ENCODE measurements at places on chromosomes 5 and 9. TPM values are rescaled to one million over a fixed set of nuclear protein-coding genes. Genes with fewer than 3 reads are reported as not detected.

DNA sequence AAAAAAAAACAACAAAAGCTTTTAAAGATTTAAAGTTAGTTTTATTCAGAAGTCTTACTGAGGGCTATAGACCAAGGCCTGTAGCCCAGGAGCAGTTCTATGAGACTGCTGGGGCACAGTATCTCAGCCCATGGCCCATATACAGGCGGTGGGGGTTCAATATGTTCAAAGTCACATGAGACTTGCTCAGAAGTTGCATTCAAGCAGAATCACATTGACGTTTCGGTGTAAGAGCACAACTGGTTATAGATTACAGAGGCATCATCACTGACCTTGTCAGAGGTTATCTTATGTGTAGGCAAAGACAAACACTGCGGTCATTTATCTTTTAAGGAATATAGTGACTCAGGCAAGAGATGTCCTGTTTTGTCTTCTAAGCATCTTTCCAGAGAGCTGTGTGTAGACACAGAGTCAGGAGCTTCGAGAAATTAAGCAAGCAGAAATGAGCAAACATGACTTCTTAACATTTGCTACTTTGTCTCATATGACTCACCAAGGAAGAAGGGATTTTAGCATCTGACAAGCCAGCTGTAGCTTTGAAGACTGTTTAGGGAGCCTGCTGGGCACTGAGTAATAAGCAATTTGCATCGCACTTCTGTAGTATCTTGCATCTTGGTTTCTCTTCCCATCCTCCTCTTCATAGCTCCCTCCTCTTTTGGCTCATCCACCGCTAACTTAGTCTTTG, 12.9 kb upstream of the F2RL1 start:
- peak; percentile 77 for DNase-seq

GRCh38 chr9:19875291-19875920, 86.6 kb upstream of the SLC24A2 start:
- DNase-seq = no peak

DNA sequence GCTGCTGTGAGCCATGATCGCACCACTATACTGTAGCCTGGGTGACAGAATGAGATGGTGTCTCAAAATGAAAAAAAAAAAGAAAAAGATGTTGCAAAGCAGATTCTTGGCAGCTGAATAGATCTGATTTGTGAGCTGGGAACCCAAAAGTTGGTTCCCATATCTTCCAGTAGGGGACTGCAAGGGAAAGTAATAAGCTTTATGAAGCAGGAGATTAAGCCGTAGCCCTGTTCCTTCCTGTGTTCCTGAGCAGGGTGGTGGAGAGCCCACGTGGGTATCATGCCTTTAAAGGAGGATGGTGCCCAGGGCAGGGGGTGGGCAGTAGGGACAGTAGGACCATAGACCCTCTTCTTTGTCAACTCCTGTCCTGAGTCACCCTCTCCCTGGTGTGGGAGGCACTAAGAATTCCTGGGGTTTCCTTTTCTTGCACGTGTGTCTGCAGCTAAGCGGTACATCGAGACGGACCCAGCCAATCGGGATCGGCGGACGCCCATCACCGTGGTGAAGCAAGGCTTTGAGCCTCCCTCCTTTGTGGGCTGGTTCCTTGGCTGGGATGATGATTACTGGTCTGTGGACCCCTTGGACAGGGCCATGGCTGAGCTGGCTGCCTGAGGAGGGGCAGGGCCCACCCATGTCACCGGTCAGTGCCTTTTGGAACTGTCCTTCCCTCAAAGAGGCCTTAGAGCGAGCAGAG, 37.9 kb downstream of the STOM start:
- DNase-seq = peak; percentile 36

GRCh38 chr5:3837506-3837905, 241.9 kb downstream of the IRX1 start:
- DNase-seq = no peak

DNA sequence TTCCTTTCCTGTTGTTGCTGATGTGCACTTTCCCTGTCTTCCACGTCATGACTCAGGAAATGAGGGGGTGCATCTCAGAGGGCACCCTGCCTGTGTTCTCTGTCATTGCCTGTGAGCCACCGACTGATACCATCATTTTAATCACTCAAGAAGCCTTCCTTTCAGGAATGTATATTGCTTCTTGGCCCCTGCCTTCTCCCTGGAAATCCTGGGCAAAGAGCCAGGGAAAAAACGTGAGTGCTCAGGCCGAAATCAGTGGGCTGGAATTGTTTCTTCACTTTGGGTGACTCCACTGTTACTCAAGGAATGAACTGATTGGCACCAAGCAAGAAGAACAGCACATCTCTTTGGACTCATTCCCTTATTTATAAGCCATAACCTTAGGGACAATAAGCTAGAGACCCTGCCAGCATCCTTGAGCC, 126.1 kb downstream of the SNX18 start:
- DNase-seq = peak; percentile 64

DNA sequence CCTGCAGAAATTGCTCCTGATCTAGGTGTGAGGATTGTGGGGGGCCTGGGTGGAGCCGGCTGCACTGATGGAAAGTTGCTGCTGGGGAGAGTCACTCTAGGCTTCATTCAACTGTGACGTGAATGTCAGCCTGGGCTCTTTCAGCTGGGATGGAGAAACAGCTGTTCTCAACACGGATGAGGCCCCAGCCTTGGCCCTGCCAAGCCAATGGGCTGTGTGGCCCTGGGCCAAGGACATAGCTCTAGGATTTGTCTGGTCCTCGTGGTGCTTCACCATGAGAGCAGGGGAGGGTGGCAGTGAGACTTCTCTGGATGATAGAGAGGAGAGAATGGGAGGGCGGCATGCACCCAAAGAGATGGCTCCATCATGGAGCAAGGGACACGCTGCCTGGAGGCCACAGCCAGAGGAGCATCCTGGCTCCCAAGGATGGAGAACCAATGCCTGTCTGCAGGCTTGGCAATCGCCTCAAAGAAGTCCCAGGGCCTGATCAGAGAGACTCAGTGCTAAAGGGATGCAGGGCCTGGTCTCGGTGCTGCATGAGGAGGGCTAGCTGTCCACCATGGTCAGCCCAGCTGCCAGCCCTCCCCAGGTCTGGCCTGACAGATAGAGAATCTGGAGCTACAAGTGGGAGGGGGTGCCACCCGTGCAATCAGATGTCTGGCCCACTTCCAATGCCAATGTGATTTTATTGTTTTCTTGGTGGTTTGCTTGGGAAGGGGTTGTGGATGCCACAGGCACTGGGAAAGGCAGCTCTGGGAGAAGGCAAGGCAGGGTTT, 141.0 kb downstream of the GADD45G start:
- no peak for DNase-seq

DNA sequence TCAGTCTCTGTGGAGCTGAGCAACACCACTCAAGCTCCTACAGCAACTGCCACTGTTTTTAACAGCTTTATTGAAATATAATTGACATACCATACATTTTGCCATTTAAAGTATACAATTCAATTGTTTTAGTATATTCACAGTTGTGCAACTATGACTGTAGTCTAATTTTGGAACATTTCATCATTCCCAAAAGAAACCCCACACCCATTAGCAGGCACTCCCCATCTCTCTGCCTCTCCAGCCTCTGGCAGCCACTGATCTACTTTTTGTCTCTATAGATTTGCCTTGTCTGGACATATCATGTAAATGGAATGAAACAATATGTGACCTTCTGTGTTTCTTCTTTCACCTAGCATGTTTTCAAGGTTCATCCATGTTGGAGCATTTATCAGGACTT, 43.5 kb downstream of the RUSC2 start:
- no peak for DNase-seq

GRCh38 chr5:147754372-147755122, 28.0 kb downstream of the JAKMIP2 start:
- DNase-seq = no peak

DNA sequence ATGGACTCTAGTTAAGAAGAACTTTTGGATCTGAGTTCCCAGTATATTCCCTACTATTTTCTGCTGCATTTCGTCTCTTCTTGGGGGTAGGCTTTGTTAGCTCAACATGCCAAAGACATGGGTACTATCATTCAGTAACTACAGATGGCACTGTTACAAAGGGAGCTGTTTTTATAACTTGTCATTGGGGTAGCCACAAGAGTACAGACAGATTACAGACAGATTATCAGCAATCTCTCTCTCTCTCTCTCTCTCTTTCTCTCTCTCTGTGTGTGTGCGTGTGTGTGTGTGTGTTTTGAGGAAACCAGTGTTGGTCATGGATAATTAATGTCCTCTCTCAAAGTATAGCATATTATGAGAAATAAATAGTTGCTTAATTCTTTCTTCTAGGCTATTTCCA, 116.1 kb downstream of the WDR70 start:
- DNase-seq = no peak

- DNase-seq = no peak
Observed at GRCh38 chr5:31194892-31195555, 1.5 kb downstream of the CDH6 start.

GRCh38 chr9:73141282-73141681, 10.4 kb upstream of the ANXA1 start:
- no peak for DNase-seq

DNA sequence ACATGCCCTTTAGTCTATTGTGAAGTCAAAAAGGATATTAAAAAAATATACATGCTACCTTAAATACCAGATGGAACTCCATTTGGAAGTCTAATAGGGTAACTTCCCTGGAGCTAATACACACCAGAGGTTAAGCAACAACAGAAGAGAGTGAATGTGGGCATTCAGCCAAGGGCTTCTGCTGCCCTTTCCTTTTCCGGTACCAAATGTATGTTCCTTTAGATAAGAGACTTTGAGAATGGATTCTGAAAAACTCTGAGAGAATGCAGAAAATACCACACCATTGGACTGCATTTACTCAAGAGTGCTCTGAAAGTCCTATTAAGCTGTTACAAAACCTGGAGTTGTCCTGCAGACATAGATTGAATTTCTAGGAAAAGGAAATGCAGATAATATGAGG, 23.8 kb upstream of the TRPM3 start:
- peak; percentile 99 for DNase-seq

- peak; percentile 58 for DNase-seq
Observed at GRCh38 chr9:130271473-130271872, 5.9 kb downstream of the HMCN2 start.

DNA sequence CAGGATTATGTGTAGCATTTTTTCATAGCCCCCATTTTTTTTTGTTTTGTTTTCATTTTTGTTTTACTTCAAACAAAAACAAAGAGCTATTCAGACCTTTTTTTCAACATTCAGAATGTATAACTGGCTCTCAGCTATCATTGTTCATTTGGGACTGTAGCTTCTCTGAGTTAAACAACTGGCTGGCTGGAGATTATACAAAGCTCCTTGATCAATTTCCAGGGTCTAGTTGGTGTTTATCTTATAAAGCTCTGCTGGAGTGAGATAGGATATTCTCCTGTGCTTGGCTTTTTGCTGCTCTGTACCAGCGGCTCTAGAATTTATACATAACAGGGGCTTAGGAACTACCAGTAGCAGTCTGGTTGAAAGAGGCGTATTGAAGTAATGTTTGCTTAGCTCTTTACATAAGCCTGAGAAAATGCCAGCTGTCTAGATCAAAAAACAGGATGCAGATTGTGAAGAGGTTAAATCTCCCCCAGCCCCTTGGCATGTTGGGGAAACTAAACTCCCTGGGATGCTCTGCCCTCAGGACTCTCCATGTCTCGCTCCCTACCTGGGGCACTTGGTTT, 15.2 kb downstream of the GARNL3 start:
- no peak for DNase-seq

GRCh38 chr5:79448336-79448735, 65.6 kb downstream of the HOMER1 start:
- DNase-seq = no peak

DNA sequence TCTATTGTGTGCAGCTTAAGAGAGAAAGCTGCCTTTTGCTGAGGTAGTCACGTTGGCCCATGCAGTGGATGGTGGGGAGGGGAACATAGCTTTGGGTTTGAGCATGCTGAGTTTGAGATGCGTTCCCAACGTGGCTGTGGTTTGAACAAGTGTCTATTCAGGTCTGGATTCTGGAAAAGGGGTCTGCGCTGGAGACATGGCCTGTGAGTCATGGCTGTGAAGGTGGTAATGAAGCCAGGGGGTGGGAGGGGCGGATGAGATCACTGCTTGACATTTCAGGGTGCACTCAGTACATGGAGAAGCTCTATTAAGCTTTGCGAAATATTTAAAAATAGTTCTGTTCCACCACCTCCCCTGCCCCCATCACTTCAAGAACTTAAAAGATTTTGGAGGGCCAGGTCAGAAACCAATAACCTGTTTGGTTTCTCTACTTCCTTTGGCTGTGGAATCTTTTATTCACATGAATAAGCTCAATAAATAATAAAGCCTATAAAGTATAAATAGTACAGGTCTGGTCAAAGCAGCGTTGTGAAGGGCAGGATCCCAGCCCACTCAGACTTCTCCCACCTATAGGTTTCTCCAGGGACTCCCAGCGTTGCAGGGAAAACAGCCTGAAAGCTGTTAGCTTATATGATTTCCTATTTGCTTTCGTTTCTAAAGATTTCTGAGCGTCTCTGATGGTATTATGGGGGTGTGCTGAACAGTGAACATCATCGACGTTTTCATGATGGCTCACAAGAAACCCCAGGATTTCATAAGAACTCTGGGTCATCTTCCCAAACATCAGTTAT, 189.9 kb downstream of the NSG2 start:
- DNase-seq = no peak

DIAPH1 gene
- 103 TPM for total RNA-seq

CDC42SE2 gene
- 21.2 TPM for total RNA-seq

PCDHGC5 gene
- total RNA-seq = 1.2 TPM

C7 gene
- total RNA-seq = 0.29 TPM

SPINK7 gene
- total RNA-seq = not detected

FLT4 gene
- 66.5 TPM for total RNA-seq

HACD4 gene
- 1.4 TPM for total RNA-seq

JAKMIP2 gene
- not detected for total RNA-seq
